ENCODE measurements at places on chromosomes 1 and 21. TPM values are rescaled to one million over a fixed set of nuclear protein-coding genes. Genes with fewer than 3 reads are reported as not detected.

LHX8 gene
- not detected for total RNA-seq

SMPDL3B gene
- total RNA-seq: 0.21 TPM

GRHL3 gene
- not detected for total RNA-seq

CD1E gene
- not detected for total RNA-seq

C1orf167 gene
- not detected for total RNA-seq

GBP4 gene
- total RNA-seq: 120 TPM

NAXE gene
- total RNA-seq: 52.9 TPM

LEMD1 gene
- total RNA-seq: 0.52 TPM

GBP6 gene
- total RNA-seq: 0.31 TPM

SFPQ gene
- 397 TPM for total RNA-seq

HMGCS2 gene
- total RNA-seq: not detected

C1QB gene
- total RNA-seq: not detected

ASCL5 gene
- total RNA-seq: not detected

UQCRHL gene
- total RNA-seq: 1.8 TPM

PODN gene
- total RNA-seq: not detected

NBPF20 gene
- 0.62 TPM for total RNA-seq

ADGRB2 gene
- 0.31 TPM for total RNA-seq

JAM2 gene
- 0.23 TPM for total RNA-seq

OR2M3 gene
- not detected for total RNA-seq

PFKL gene
- total RNA-seq: 210 TPM

LAX1 gene
- 18.9 TPM for total RNA-seq

SPRR2F gene
- total RNA-seq: not detected

GUCA2B gene
- not detected for total RNA-seq

IFT25 gene
- 74.3 TPM for total RNA-seq

PLA2G2A gene
- not detected for total RNA-seq

RBM11 gene
- 1.8 TPM for total RNA-seq

ALX3 gene
- not detected for total RNA-seq

HHIPL2 gene
- 0.10 TPM for total RNA-seq

CD244 gene
- total RNA-seq: 1.8 TPM

GNG12 gene
- not detected for total RNA-seq

TEDDM1 gene
- total RNA-seq: not detected

SERPINC1 gene
- 0.17 TPM for total RNA-seq

SH2D1B gene
- not detected for total RNA-seq

BACE2 gene
- total RNA-seq: 1.6 TPM

ELAPOR1 gene
- total RNA-seq: 6.3 TPM

HRNR gene
- not detected for total RNA-seq

ZNF695 gene
- 0.10 TPM for total RNA-seq

ZMYM1 gene
- total RNA-seq: 17.1 TPM

KRTAP10-9 gene
- total RNA-seq: not detected

GBP3 gene
- total RNA-seq: 39.7 TPM

FCRL5 gene
- total RNA-seq: not detected

PDE9A gene
- total RNA-seq: 4.7 TPM

CHIA gene
- total RNA-seq: not detected

NCF2 gene
- total RNA-seq: 15.3 TPM

SLFNL1 gene
- total RNA-seq: 0.56 TPM

GPN2 gene
- total RNA-seq: 25.9 TPM

Data from activated CD4-positive, alpha-beta T cell treated with anti-CD3 and anti-CD28 coated beads, Interleukin-2, amount 10 ng/mL, durations not matched to agents 7 days and 5 days (primary cell).